ENCODE measurements at places on chromosomes 5 and 9. TPM values are rescaled to one million over a fixed set of nuclear protein-coding genes. Genes with fewer than 3 reads are reported as not detected.

The PAPPA gene
- 3.4 TPM for total RNA-seq

The TNFSF8 gene
- total RNA-seq = 0.54 TPM

The PPP3R2 gene
- not detected for total RNA-seq

The ARID3C gene
- not detected for total RNA-seq

The SNCB gene
- not detected for total RNA-seq

The SUSD3 gene
- 4.7 TPM for total RNA-seq

The C8G gene
- total RNA-seq = not detected

The TAF11L10 gene
- not detected for total RNA-seq

The HAPLN1 gene
- 0.64 TPM for total RNA-seq

Data from gastroesophageal sphincter (tissue), 4 donors.